ENCODE measurements at places on chromosomes 16 and 17.

DNA sequence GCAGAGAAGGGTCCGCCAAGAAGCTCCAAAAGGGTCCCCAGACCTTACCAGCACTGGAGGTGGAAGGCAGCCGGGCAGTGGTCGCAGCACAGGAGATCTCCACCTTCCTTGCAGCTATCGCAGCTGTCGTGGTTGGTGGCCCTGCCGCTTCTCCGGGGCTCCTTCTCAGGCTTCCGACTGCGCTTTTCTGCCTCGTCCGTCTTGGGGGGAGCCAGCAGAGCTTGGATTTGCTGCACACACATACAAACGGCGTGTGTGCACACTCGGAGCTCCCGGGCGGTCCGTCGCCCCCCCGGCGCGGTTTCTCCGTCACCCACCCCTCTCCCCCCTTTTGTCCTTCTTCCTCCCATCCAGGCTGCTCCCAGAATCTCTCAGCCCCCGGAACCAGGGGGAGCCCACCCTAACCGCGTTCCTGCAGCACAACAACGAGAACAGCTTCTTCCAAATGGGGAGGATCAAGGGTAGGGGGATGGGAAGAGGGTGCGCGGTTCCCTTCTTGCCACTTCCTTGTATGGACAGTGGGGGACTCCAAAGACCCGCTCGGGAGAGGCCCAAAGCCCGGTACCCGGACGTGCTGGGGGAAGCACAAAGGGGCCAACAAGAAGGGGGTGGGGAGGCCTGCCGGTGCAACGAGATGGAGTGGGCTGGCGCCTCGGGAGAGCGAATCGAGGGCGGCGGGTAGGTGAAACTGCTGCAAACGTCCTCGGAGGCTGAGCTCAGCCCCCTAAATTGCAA is 1.1 kb downstream of the PHF12 start:
- no peak for DNase-seq

DNA sequence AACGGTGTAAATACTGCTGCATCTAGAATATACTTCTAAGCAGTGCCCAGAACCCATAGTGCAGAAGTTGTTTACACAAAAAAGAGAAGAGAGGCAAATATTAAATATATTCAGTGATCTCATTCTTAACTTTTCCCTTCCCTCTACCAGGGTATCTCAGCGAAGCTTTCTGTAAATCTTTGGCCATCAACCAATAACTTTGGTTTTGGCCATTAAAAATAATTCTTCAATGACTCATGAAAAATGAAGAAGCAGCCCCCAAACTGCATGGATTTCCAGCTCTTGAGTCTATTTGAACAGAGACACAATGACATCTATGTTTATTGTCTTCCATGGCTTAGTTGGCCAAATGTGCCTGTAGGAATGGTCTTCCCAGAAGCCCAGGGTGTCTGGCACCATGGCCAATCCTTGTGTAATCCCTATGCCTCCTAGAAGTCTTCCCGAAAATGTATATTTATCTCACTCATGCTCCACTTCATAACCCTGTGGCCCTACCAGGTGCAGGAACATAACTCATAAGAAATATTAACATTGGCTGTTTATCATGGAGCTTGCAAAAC is 646.6 kb downstream of the TOX3 start:
- no peak for DNase-seq

GRCh38 chr16:12964461-12964860 is 63.1 kb downstream of the SHISA9 start:
- DNase-seq, result no peak

DNA sequence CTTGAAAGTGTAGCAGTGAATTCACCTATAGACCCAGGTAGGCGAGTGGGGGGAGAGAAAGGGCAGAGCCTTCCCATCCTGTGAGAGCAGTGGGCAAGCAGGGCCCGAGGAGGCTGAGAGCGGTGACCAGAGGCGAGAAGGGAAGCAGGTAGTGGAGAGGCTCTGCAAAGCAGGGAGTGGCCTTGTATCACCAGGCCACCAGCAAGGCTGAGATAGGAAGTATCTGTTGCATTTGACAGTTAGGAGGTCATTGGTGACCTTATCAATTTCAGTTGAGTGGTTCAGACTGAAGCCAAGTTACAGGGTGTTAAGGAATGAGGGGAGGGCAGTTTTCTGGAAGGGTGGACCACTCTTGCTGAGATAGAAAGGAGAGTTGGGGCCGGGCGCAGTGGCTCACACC is 10.7 kb upstream of the HSD3B7 start:
- DNase-seq, result no peak

DNA sequence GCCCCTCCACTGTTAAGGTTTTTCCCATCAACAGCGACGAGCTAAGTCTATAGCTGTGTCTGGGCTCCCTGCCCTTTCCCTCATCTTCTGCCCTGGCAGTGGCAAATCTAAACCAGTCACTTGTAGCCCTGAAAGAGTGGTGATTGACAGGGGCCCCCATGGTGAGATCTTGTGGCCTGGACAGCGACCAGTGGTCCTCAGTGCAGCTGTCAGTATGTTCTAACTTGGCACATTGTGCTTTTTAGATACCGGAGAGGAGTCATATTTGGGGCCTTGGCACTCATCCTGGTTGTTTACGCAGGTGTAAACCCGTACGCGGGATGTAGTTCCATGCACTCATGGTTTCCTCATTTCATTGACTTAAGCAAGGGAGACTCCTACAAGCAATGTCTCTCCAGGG is 57.5 kb upstream of the ARHGAP44 start:
- no peak for DNase-seq

- DNase-seq, result no peak
Observed at GRCh38 chr17:37019117-37019740, 70.5 kb downstream of the AATF start.

DNA sequence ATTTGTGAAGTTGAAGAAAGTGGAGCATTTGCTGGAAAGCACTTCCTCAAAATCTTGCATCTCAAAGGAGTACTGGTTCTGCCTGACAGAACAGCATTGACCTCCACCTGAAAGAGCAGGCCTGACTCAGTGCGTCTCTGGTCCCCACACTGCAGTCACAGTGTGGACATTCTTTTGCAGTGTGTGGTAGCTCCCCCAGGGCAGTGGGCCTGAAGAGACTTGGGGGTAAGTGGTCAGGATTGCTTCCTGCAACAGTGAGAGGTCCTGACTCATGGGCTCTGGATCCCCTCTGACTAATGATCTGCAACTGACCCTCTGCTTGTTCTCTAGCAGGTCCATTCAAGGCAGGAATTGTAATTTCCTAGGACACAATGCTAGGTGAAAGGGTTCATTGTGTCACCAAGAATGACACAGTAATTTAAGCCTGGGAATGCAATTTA is 204.9 kb upstream of the KCNJ16 start:
- DNase-seq, result no peak

GRCh38 chr16:46428108-46429061 is 192.8 kb downstream of the SHCBP1 start:
- no peak for DNase-seq

GRCh38 chr17:44209786-44210341 is 9.6 kb downstream of the UBTF start:
- no peak for DNase-seq

DNA sequence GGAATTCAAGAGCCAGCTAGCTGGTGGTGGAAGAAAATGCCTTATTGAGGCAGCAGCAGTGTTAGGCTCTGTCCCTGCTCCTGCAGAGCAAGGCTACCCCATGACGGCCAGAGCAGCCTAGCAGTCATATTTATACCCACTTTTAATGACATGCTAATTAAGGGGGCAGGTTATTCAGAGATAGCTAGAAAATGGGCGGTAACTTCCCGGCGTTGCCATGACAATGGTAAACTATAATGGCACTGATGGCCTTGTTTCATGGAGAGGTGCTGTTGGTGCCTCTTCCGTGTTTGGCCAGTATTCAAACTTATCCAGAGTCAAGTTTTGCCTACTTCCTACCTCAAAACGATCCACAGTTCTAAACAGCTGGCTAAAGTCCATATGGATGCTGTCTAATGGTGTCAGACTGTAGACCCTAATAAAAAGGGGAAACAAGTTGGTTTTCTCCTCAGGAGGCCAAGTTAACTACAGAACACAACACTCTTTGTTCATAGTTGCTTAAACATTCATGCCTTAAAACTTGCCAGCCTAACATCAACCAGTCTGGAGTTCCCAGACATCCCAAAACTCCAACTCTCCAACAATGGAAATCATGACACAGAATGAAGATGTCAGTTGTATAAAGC is 3.7 kb upstream of the SCNN1B start:
- DNase-seq, result no peak

DNA sequence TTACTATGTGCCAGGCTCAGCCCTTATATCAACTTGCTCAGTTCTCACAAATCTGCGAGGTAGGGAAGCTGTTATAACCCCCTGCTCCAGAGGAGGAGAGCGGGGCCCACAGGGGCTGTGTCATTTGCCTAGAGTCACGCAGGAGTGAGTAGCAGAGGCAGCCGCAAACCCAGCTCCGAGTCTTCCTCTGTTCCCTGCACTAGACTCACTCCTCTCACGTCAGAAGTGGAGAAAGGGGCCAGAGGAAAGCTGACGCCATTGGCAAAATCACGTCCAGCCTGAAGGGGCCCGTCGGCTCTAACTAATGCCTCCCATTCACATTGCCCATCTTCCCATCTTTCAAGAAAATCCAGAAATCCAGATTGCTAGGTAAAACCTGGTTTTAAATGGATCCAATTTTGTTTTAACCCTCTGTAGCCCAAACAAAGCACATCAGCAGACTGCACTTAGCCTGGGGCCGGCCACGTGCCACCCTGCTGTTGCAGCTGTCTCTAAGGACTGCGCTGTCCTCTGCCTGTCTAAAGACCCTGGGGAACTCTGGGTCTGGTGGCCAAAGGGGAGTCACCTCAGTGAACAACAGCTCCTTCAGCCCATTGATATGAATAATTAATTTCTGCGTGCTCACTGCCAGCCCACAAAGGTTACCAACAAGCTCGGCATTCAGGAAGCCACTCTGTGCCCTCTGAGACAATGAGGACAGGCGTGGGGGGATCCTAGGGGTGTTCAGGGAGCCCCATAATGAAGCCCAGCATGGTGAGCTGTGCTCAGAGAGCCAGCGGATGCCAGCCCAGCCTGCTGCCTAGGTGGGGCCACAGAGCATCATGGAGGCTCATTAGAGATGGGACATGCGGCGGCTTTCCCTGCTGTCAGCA is 36.7 kb upstream of the ABR start:
- no peak for DNase-seq

GRCh38 chr17:7282752-7283321 is 1.3 kb downstream of the SLC2A4 start:
- DNase-seq, result no peak

- DNase-seq, result no peak
Observed at GRCh38 chr16:87249425-87249824, 67.8 kb downstream of the C16orf95 start.

DNA sequence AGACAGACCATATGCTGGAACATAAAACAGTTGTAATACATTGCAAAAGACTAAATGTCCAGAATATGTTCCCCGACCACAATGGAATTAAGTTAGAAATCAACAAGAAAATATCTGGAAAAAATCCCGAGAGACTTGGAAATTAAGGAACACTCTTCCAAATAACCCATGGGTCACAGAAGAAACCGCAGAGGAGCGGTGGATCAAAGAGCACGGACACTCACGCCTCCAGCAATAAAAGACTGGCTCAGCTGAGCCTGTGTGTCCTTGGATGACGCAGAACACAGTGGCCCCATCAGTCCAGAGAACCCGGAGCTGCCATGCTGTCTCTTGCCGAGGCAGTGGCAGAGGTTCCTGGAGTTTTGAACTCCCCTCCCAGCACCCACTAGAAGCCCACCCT is 30.9 kb upstream of the FOXF1 start:
- DNase-seq, result no peak

GRCh38 chr17:65794572-65794971 is 233.1 kb upstream of the AXIN2 start:
- DNase-seq, result no peak

GRCh38 chr16:10745841-10746240 is 2.2 kb downstream of the NUBP1 start:
- no peak for DNase-seq

- no peak for DNase-seq
Observed at GRCh38 chr17:8002721-8003593, 542 bp downstream of the GUCY2D start.

GRCh38 chr16:84741340-84741830 is 41.6 kb downstream of the USP10 start:
- no peak for DNase-seq

DNA sequence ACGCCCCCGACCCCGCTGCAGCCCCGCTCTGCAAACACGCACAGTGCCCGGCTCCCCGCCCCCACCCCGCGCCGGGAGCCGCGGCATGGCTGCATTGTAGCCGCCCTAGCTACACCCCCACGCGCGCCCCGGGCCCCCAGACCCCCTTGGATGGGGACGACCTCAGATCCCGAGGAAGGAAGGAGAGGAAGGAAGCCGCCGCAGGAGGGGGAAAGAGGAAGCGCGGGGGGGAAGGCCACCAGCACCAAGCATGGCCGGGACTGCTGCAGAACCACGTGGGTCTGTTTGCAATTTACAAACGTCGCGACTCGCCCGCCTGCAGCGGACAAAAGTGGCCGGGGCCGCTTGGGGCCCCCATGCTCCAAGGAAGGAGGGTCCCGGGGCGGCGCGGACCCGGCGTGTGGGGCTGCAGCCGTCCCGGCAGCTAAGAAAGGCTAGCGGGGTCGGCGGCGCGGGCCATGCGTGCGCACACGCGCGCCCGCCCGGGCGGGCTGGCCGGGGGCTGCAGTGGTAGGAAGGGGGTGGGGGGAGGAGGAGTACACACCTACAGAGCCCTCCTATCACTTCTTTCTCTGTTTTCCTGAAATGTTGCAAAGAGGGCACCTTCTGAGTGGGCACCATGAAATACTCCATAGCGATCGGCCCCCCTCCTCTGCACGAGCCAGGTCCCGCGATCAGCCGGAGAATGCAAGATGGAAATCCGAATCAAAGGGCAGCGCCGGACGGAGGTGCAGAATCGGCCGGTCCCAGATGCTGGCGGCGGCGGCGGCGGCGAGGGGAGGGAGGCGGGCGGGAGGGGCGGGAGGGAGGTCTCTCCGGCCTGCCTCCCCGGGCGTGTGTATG is 488 bp downstream of the TFAP4 start:
- no peak for DNase-seq

GRCh38 chr16:88927010-88927409 is 50.0 kb downstream of the CBFA2T3 start:
- DNase-seq, result no peak

- no peak for DNase-seq
Observed at GRCh38 chr17:49990331-49990730, 4.7 kb downstream of the DLX3 start.

DNA sequence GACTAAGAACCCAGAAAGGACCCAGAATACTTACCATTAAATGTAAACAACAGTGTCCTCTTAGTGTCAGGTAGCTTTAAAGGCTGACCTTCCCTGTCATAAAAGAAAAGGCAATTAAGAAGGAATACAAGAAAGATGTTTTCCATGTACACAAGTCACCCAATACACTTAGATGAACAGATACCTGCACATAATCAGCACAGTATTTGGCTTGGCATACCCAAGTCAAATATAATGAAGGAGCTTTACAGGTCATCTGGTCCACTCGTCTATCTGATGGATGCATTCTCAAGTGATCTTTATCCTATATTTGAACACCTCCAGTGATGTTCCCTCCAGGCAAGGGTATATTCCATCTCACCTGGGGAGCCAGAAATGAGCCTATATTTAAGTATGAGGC is 11.1 kb upstream of the STRADA start:
- DNase-seq, result no peak

- no peak for DNase-seq
Observed at GRCh38 chr17:19570544-19571062, 36.9 kb downstream of the SLC47A1 start.
